ENCODE measurements at places on chromosomes 3 and 15. TPM values are rescaled to one million over a fixed set of nuclear protein-coding genes. Genes with fewer than 3 reads are reported as not detected.

The ILDR1 gene
- total RNA-seq = 0.38 TPM

The GOLGA8G gene
- not detected for total RNA-seq

The ZNF662 gene
- total RNA-seq = 3.3 TPM

The TRH gene
- total RNA-seq = not detected

The BFSP2 gene
- total RNA-seq = not detected

The CSPG4 gene
- 5.2 TPM for total RNA-seq

The IMPDH2 gene
- 58.5 TPM for total RNA-seq

The IQCF5 gene
- total RNA-seq = not detected

The PTPRG gene
- 29.7 TPM for total RNA-seq

The SLC12A8 gene
- total RNA-seq = 0.30 TPM

The P2RY14 gene
- total RNA-seq = 3.6 TPM

The LMAN1L gene
- 20.6 TPM for total RNA-seq

The GOLGA8Q gene
- total RNA-seq = 1.4 TPM

DNA sequence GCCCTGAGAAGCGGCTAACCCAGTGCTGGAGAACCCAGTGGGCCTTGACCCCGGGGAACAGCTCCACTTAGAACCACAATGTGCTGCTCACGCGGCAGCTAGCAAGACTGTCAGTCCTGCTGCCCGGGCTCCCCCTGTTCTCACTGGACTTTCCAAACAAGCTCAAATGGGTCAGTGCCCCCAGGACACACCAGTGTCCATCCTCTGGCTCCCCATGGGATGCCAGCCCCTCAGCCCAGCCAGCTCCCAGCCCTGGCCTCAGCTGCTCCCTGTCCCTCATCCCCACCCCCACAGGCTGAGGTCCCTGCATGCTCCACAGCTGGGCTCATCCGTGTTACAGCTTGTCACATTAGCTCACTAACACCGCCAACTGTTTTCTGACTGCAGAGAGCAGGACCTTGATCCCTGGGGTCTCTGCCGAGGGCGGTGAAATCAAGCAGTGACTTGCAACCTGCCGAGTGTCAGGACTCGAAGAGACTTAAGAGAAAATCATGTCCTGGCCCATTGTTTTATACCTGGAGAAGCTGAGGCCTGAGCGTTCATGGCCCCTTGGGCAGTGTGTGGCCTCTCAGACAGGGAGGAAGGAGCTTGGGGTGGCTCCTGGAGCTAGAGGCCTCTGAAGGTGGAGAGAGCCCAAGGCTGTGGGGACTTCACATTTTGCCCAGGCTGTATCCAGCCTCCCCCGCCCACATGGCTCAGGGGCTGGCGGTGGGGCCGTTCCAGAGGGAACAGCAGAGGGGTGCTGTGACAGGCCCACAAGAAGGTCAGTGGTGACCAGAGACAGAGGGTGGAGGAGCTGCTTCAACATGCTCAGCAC, 157.5 kb downstream of the MEGF11 start:
- DNase-seq = no peak

- DNase-seq = no peak
These were observed 100.2 kb upstream of the PRR23E start for GRCh38 chr3:127092776-127093175.

- no peak for DNase-seq
These were observed 53.4 kb upstream of the NEO1 start for GRCh38 chr15:72998681-72999466.

DNA sequence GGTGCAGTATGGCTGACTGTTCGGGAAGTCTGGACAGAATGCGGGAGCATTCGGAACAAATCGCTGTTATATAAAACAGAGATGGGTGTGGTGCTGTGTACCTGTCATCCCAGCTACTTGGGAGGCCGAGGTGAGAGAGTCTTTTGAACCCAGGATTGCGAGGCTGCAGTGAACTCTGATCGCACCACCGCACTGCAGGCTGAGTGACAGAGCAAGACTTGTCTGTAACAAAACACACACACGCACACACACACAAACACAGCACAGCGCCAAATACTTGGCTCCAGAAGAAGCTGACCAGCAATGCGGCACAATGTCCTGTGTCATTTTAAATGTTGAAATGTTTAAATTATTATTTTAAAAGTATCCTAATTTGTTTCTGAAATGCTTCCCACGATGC, 12.6 kb downstream of the RFTN1 start:
- DNase-seq = no peak

DNA sequence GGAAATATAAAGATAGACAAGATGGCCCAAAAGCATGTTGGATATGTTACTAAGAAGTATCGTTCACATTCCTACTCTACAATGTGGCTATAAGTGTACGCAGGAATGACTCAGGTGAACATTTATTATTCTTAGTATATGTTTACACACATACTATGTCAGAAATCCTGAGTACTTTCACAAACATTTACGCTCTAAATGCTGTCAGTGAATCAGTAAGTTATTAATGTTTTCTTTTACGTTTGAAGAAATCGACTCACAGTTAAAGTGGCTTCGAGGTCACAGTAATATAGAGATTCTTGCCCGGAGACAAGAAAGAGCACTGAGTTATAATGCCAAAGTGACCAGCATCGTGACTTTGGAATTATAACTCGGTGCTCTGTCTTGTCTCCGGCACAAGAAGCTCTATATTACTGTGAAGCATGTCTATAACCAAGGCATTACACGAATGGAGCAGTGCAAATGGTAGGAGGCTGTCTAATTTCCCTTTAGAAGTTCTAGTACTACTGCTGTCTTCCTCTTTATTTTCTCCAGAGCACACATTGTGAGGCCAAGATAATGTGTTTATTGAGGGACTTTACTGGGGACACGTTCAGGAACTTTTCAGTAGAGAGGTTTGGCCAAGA, 61.8 kb upstream of the P3H2 start:
- no peak for DNase-seq

DNA sequence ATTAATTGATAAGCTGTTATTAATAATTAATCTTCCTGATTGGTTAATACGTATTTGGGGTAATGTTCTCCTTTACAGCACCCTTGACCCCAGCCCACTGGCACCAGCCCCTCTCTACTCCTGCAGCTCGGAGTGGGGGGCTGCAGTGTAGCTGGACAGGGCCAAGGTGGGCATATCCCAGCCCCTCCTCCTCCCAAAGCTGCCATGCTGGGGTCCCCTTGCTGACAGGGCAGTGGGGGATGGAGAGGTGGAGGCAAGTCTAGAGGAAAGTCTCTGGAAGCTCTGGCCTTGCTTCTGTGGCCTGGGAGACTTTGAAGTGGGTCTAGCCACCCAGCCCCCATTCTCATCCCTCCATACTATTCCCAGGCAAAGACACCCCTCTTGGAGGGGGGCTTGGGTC, 35.8 kb downstream of the HCN4 start:
- no peak for DNase-seq

- DNase-seq = no peak
These were observed 67.4 kb downstream of the GRIP2 start for GRCh38 chr3:14472471-14473351.

DNA sequence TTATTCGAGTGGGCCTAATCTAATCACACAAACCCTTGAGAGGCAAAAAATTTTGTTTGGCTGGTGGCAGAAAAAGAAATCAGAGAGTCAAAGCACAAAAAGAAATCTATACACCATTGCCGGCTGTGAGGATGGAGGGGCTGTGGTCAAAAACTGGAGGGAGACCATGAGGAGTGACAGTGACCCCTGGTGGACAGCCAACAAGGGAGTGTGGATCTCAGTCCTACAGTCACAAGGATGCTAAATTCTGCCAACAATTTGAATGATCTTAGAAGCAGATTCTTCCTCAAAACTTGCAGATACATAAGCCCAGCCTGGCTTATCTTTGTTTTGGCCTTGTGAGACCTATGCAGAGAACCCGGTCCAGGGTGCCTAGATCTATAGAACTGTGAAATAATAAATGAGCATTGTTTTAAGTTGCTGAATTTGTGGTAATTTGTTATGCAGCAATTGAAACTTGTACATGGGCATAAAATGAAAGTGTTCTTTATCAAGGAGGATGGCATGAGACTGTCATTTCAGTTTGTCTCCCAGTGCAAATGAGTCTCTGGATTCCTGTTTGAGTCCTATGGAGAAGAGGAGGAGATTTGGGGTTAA, 103.0 kb upstream of the ARHGEF26 start:
- DNase-seq = no peak

- DNase-seq = no peak
These were observed 686.5 kb downstream of the IGSF11 start for GRCh38 chr3:118348169-118348557.

- DNase-seq = no peak
These were observed 72.4 kb downstream of the TFRC start for GRCh38 chr3:196009456-196009855.

DNA sequence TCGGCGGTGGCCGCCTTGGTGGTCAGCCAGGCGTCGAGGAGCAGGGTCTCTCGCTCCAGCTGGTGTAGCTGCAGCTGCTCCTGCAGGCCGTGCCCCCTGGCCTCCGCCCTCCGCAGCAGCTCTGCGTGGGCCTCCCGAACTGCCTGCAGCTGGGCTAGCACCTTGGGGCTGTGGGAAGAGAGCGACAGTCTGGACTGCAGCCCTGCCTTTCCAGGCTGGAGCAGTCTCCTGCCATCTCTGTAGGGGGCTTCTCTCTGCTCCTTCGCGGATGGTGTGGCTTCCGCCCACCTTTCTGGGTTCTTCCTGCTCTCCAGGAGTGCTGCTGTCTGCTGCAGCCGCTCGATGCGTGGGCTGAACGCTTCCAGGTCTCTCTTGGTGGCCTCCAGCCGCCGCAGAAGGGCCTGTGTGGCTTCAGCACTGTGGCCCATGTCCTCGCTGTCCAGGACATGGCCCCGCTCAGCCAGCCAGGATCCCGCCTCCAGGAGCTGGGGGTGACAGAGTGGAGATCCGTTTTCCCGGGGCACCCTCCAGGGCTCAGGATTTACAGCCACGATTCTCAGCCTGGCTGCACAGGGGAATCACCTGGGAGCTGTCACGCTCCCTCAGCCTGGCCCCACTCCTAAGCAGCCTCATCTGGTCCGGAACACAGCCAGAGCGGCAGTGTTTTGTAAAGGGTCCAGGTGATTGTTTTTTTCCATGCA, 16.8 kb downstream of the PLA2G4B start:
- no peak for DNase-seq

- no peak for DNase-seq
These were observed 417.0 kb upstream of the AGTR1 start for GRCh38 chr3:148280623-148281242.

GRCh38 chr3:184354121-184354728, 7.2 kb downstream of the CLCN2 start:
- peak; percentile 77 for DNase-seq

- no peak for DNase-seq
These were observed 29.7 kb downstream of the STARD9 start for GRCh38 chr15:42604894-42605744.

DNA sequence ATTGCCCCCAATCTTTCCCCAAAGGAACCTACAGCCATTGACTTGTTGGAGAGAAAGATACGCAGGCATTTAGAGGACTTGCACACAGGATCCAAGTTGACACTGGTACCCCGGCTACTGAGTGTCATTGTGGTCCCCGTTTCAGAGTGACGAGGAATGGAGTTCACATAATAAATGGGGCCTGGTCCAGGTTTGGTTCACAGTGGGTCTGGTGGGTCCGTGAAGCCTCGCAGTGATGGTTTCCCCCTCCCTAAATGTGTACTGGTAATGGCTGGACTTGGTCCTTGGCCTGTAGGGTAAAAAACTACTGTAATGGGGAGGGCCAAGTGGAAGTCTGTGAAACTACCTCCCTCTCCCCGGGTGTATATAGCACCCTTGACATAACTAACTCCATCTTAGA, 232.1 kb upstream of the LYSMD4 start:
- DNase-seq = no peak

GRCh38 chr3:42983927-42984326, 4.8 kb downstream of the GASK1A start:
- no peak for DNase-seq
